ENCODE measurements at places on chromosomes 2 and 18. TPM values are rescaled to one million over a fixed set of nuclear protein-coding genes. Genes with fewer than 3 reads are reported as not detected.

Gene FBXO15
- polyA plus RNA-seq = 6.7 TPM

Gene FN1
- 430 TPM for polyA plus RNA-seq

DNA sequence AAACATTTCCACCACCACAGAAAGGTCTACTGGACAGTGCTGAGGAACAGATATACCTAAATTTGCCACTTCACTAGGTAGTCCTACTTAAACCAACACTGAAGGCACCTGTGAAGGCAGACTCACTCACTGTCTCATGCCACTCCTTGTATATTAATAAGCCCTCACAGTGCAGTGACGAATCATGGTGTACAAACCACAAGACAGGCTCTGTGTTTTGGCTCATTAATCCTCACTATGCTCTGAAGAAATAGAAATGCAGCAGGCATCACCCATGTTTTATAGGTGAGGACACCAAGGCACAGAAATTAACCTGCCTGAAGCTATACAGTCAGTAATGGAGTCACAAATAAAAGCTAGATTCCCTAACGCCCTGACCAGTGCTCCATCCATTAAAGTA, 44.3 kb downstream of the BARD1 start:
- no peak for DNase-seq

DNA sequence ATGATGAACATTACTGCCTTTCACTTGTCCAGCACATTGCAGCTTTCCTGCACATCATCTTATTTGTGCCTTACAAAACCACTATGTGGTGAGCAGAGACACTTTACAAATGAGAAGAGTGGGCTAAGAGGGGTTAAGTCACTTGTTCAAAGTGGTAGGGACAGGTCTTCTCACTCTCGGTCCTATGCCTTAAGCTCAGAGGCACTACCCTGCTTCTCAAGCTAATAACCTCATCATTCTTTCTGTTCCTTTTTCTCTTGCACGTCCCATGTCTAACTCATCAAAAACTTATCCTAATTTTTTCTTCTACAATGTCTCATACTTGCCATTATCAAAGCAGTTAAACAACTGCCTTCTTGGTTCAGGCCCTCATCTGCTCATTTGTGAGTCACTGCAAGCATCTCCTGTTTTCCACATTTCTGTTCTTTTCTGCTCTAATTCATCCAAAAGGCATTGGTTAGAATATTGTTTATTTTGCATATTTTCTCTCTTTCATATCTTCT, 21.9 kb upstream of the NCOA1 start:
- DNase-seq = no peak

DNA sequence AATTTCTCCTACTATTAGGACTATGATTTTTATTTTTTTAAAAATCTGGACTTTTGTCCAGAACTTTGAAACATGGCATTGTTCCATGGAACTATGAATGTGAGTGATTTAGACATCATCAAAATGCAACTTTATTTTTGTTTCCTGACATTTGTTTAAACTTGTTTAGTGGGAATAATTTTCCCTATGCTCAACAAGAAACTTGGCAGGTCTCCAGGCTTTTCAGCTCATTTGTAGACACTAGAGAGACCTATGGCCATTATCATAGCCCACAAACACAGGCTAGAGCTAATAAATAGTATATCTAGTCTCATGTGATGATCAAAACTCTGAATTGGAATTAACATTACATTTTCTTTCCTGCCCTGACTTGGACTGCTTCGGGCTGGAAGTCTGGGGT, 145.1 kb upstream of the CELF4 start:
- no peak for DNase-seq

DNA sequence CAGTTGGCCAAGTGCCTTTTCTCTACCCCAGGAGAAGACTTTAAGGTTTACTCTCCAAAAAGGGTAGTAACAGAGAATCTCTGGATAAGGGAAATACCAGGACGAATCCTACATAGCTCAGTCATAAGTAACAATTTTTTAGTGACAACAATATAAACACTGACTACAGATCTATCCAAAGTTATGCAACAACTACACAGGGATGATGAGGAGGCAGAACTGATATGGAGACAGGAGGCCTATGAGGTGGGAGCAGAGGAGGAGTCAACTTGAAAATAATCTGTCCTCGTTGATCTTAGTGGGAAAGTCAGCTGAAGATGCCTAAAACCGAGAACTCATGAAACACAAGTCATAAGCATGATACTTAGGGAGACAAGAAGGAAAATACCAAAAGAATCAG, 40.2 kb downstream of the SLC35F5 start:
- no peak for DNase-seq

DNA sequence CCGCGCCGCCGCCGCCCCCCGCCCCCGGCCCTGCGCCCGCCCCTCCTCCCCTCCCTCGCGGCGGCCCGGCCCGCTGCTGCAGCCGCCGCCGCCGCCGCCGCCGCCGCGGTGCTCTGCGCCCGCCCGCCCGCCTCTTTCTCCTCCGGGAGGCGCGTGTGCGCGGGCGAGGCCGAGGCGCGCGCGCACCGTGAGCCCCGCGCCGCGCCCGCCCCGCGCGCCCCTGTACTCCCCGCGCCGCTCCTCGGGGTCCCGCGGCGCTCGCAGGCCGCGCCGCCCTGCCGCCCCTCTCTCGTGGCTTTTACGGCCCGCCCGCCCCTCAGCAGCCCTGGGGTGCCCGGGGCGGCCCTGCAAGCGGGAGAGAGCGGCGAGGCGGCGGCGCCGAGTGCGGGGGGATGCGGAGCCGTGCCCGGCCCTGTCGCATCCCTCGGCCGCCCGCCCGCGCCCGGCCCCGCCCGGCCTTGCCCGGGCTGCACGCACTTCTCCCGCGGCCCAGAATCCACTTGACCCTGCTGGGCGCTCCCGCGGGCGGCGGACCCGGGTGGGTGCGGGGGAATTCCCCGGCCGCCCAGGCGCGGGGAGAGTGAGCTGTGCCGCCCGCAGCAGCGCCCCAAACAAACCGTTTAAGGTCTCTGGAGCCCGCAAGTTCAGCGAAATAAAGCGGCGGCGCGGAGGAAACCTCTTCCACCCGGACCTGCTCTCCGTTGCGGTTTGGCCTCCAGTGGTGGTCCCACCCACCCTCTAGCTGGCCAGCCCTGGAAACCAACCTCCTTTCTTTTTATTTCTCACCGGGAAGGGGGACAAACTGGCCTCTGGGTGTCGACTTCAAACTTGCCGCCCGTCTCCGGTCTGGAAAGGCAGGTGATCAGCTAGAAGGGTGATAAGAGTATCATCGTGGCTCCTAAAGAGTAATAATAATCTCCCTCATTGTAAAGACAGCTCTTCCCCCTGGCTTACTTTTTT, 37.4 kb downstream of the AFF3 start:
- DNase-seq = no peak

GRCh38 chr2:218289639-218290315, 2.5 kb downstream of the TMBIM1 start:
- DNase-seq = no peak

GRCh38 chr18:30492552-30493129, 549.9 kb downstream of the DSC3 start:
- no peak for DNase-seq
